Glutamatergic neuron (in vitro differentiated cells): ENCODE measurements at places on chromosomes 12 and 14. TPM values are rescaled to one million over a fixed set of nuclear protein-coding genes. Genes with fewer than 3 reads are reported as not detected.

The DPPA3 gene
- not detected for total RNA-seq

The INSM2 gene
- 21.7 TPM for total RNA-seq

The CCDC184 gene
- 36.2 TPM for total RNA-seq

The MMAB gene
- 28.7 TPM for total RNA-seq

The INHBC gene
- not detected for total RNA-seq

The TMTC1 gene
- 1.4 TPM for total RNA-seq

The ANO4 gene
- total RNA-seq: 38.0 TPM

The RFLNA gene
- total RNA-seq: 36.9 TPM

The TMEM253 gene
- 0.64 TPM for total RNA-seq

The MAPKAPK5 gene
- 125 TPM for total RNA-seq

The FIGNL2 gene
- total RNA-seq: 107 TPM

The FZD10 gene
- total RNA-seq: not detected

The RFX4 gene
- total RNA-seq: not detected

The ADAMTS20 gene
- total RNA-seq: 7.0 TPM

The EP400 gene
- total RNA-seq: 85.8 TPM

The PRICKLE1 gene
- 6.4 TPM for total RNA-seq

The C12orf43 gene
- 20.2 TPM for total RNA-seq

The IQSEC3 gene
- 41.4 TPM for total RNA-seq

The LAG3 gene
- total RNA-seq: 7.3 TPM

The GUCY2C gene
- not detected for total RNA-seq

The GPRC5D gene
- not detected for total RNA-seq

The DDX54 gene
- total RNA-seq: 16.9 TPM

The RHEBL1 gene
- 2.3 TPM for total RNA-seq

The EML5 gene
- 2.1 TPM for total RNA-seq

The IL26 gene
- total RNA-seq: not detected

The PTGER2 gene
- total RNA-seq: not detected

The LDHB gene
- 539 TPM for total RNA-seq

The PEX5 gene
- 71.0 TPM for total RNA-seq
